ENCODE measurements at places on chromosomes 1 and 21.

GRCh38 chr1:172393354-172393753 is 27.1 kb upstream of the C1orf105 start:
- DNase-seq: no peak

- DNase-seq: no peak
Measured at GRCh38 chr1:236302941-236303340, 21.2 kb upstream of the ERO1B start.

DNA sequence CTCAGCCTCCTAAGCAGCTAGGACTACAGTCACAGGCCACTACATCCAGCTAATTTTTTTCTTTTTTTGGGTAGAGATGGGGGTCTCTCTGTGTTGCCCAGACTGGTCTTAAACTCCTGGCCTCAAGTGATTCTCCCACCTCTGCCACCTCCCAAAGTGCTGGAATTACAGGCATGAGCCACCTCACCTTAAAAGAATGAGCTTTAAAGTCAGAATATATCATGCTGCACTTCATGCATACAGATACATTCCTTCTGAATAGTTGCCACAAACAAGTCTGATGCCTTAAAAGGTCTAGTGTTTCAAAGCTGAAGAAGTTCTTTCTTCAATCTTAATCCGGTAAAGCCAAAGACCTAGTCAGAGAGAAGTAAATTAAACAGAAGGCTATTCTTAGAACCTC is 23.8 kb upstream of the CPLANE2 start:
- no peak for DNase-seq

GRCh38 chr1:204830747-204831146 is 39.9 kb upstream of the NFASC start:
- no peak for DNase-seq

GRCh38 chr1:169240449-169241232 is 127.0 kb downstream of the NME7 start:
- no peak for DNase-seq

- no peak for DNase-seq
Measured at GRCh38 chr1:15732686-15733081, 3.4 kb upstream of the SLC25A34 start.
